Thoracic aorta (tissue), 2 donors: ENCODE measurements at places on chromosomes 12 and 14. TPM values are rescaled to one million over a fixed set of nuclear protein-coding genes. Genes with fewer than 3 reads are reported as not detected.

BCL7A gene
- 12.9 TPM for total RNA-seq

DNA sequence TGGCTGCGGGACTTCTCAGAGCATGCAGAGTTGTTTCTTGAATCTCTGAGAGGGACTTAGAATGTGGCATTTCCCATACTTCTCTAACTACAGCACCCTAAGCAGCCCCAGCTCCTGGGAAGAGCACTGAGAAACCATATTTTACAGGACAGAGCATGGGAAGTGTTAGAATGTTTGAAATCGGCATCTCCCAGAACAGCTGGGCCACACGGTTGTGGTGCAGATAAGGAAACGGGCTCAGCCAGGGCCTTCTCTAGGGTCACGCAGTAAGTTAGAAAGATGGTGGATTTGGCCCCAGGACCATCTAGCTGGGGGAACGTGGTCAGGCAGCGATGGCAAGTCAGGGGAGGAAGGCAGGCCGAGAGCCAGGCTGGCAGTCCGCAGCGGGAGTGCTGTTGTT, 10.5 kb upstream of the HHIPL1 start:
- no peaks in the 10 kb centered on the region for H3K4me1 ChIP-seq
- no peaks in the 10 kb centered on the region for H3K36me3 ChIP-seq
- H3K27ac ChIP-seq, result no peak overlapping the region
- H3K4me3 ChIP-seq, result no peak overlapping the region
- H3K27me3 ChIP-seq, result no peaks in the 10 kb centered on the region

- no peaks in the 10 kb centered on the region for H3K27me3 ChIP-seq
- H3K4me1 ChIP-seq, result peaks cover 15% of the 10 kb centered on the region
- H3K4me3 ChIP-seq, result no peak overlapping the region
Observed at GRCh38 chr12:96044017-96044942, 8.9 kb upstream of the LTA4H start.

DNA sequence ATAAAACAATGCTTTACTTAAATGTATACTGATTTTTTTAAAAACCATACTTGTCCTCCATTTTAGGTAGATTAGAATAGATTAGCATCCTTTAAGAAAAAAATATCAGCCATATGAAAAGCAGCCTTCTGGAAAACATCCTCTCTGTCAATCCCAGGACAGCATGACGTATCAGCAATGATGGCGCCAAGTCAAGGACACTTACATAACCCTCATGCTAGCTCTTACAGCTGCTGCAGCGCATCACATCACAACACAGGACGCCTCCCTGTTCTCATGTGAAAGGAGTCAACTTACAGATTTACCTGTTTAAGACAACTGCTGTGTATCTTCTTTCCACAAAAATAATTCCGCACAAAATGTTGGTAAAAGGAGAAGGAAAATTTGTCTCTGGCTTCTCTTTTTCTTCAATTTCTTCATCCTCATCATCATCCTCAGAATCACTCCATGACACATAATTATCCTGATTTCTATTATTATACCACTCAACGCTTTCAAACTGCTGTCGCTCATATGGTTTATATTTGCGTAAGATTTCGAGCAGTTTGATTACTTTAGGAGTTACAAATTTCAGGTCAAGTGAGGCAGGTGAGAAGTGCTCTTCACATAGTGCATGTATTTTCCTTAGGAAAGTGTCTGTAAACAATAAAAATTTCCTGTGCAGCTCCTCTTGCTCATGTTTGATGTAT, 33.3 kb downstream of the DICER1 start:
- H3K36me3 ChIP-seq, result peaks cover 20% of the 10 kb centered on the region
- no peaks in the 10 kb centered on the region for H3K27me3 ChIP-seq
- no peak overlapping the region for H3K4me3 ChIP-seq
- DNase-seq, result no peak
- H3K4me1 ChIP-seq, result no peaks in the 10 kb centered on the region

- H3K36me3 ChIP-seq, result no peaks in the 10 kb centered on the region
- H3K27ac ChIP-seq, result no peak overlapping the region
- DNase-seq, result no peak
- H3K4me3 ChIP-seq, result no peak overlapping the region
Observed at GRCh38 chr12:96571101-96571862, 81.9 kb downstream of the CFAP54 start.

- no peaks in the 10 kb centered on the region for H3K36me3 ChIP-seq
- H3K27ac ChIP-seq, result no peak overlapping the region
- no peaks in the 10 kb centered on the region for H3K4me1 ChIP-seq
- DNase-seq, result no peak
- H3K4me3 ChIP-seq, result no peak overlapping the region
- no peaks in the 10 kb centered on the region for H3K27me3 ChIP-seq
Observed at GRCh38 chr14:49019467-49020115, 566.6 kb downstream of the RPS29 start.

TCL1A gene
- not detected for total RNA-seq

- H3K36me3 ChIP-seq, result no peaks in the 10 kb centered on the region
- H3K4me3 ChIP-seq, result no peak overlapping the region
- H3K27ac ChIP-seq, result no peak overlapping the region
- no peaks in the 10 kb centered on the region for H3K4me1 ChIP-seq
- no peak for DNase-seq
Observed at GRCh38 chr14:50353126-50353525, 41.0 kb downstream of the DMAC2L start.

DHRS2 gene
- total RNA-seq, result not detected

- H3K27me3 ChIP-seq, result no peaks in the 10 kb centered on the region
- H3K27ac ChIP-seq, result no peak overlapping the region
- no peaks in the 10 kb centered on the region for H3K4me1 ChIP-seq
- no peaks in the 10 kb centered on the region for H3K36me3 ChIP-seq
- DNase-seq, result no peak
Observed at GRCh38 chr12:23525450-23526072, 423.9 kb downstream of the SOX5 start.

ALG10 gene
- 5.1 TPM for total RNA-seq

DNA sequence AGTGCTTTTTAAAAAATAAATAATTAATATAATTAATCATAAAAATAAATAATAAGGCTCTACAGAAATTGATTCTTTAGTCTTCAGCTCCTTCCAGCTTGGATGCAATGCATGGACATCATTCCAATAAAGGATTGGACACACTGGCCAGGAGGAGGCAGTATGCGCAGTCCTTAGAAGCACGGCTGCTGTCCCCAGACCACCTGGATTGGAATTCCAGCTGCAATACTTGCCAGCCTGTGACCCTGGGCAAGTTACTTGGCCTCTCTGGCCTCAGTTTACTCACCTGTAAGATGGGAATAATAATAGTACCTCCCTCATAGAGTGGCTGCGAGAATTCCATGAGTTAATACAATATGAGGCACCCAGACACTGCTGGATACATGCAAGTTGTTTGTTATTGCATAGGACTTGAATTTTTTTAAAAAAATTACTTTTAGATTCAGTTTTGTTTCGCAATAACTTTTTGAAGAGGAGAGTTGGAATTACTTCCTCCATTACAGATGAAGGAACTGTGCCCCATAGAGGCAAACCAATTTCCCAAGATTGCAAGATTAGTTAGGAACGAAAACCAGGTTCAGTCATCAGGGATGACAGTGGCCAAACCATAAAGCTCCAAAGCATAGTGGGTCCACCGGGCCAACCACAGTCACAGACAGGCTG, 12.2 kb downstream of the RPH3A start:
- DNase-seq, result no peak
- no peaks in the 10 kb centered on the region for H3K27me3 ChIP-seq
- H3K36me3 ChIP-seq, result no peaks in the 10 kb centered on the region
- H3K27ac ChIP-seq, result no peak overlapping the region
- H3K4me3 ChIP-seq, result no peak overlapping the region

DNA sequence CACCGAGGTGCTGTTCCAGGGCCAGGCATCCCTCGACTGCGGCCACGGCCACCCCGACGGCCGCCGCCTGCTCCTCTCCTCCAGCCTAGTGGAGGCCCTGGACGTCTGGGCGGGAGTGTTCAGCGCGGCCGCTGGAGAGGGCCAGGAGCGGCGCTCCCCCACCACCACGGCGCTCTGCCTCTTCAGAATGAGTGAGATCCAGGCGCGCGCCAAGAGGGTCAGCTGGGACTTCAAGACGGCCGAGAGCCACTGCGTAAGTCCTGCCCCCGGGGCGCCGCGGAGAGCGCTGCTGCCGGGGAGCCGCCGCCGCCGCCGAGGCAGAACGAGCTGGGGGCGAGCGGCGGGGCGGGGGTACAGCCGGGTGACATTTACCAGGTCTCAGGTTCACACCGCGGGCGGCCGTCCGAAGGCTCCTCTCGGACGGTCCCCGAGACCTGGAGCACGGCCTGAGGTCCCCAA, 1.4 kb downstream of the PLXNC1 start:
- no peaks in the 10 kb centered on the region for H3K36me3 ChIP-seq
- no peaks in the 10 kb centered on the region for H3K27me3 ChIP-seq
- no peak overlapping the region for H3K27ac ChIP-seq
- no peak for DNase-seq

- no peak overlapping the region for H3K27ac ChIP-seq
- no peak for DNase-seq
- no peak overlapping the region for H3K4me3 ChIP-seq
- H3K4me1 ChIP-seq, result peaks cover 8% of the 10 kb centered on the region
Observed at GRCh38 chr14:75655235-75655634, 5.4 kb downstream of the ERG28 start.

GRCh38 chr12:110355073-110355472, 48.4 kb downstream of the ANAPC7 start:
- H3K27me3 ChIP-seq, result no peaks in the 10 kb centered on the region
- H3K27ac ChIP-seq, result peak overlapping the region; percentile 11
- H3K4me3 ChIP-seq, result no peak overlapping the region
- H3K36me3 ChIP-seq, result peaks cover 11% of the 10 kb centered on the region
- no peak for DNase-seq

DNA sequence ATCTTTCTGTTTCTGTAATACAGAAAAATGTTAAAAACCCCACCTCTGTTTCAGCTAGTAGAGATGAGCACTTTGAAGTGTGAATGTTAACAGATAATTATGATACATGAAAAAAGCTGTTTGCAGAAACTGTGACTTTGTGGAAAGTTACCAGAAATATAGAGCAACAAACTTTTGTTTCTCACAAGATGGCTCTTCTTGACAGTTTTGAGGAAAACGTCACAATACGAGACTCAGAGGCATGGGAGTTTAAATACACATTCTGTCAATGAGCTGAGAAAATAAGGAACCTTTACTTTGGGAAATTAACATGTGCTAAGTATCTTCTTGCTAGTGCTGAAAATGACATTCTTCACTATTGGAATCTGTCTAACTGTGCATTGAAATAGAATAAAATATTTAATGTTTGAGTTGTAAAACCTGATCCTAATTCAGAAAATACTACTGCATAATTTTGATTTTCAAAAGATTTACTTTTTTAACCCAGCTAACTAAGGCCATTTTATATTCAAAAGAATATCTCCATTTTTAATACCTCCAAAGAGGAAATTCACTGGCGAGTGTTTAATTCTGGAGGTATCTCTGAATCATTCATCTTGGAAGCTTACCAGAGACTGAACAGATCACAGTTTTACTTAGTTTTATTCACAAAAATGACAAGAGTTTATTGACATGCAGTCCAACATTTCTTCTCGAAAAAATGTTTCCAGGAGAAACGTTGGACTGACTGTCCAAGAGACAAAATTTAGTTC, 308.9 kb upstream of the LRFN5 start:
- H3K27me3 ChIP-seq, result no peaks in the 10 kb centered on the region
- H3K4me1 ChIP-seq, result no peaks in the 10 kb centered on the region
- no peak overlapping the region for H3K27ac ChIP-seq
- H3K36me3 ChIP-seq, result no peaks in the 10 kb centered on the region
- no peak for DNase-seq
- H3K4me3 ChIP-seq, result no peak overlapping the region

- H3K36me3 ChIP-seq, result no peaks in the 10 kb centered on the region
- H3K27ac ChIP-seq, result no peak overlapping the region
- H3K4me1 ChIP-seq, result peaks cover 9% of the 10 kb centered on the region
Observed at GRCh38 chr12:108629151-108629550, 4.5 kb downstream of the SELPLG start.

DNA sequence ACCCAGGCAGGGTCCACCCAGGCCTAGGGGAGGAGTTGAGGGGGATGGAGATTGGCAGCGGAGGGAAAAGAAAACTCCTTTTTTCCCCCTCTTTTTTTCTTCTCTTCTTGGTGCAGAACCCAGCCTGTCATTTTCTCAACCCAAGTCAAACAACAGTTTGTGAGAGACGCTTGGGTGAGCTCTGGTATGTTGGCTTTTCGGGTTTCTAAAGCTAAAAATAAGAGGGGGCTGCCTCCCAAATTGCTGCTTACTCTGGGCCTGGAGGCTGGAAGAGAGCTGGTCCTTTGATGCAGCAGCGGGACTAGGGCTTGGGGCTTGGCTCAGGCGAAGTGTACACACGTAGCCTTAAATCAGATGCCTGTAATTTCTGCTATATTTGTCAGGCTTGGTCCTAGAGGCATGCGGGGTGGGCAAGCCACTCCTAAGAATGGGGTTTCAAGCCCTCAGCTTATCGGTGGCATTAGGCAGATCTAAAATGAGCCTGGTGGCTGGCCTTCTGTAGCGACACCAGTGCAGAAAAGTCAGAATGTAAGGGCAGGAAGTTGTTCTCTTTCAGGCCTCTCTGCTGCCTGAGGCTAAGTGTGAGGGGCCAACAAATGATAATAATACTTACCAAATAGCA, 816 bp upstream of the SLC8A3 start:
- H3K27me3 ChIP-seq, result no peaks in the 10 kb centered on the region
- peak overlapping the region; percentile 63 for H3K4me3 ChIP-seq
- no peaks in the 10 kb centered on the region for H3K36me3 ChIP-seq
- H3K27ac ChIP-seq, result no peak overlapping the region
- peaks cover 14% of the 10 kb centered on the region for H3K4me1 ChIP-seq
- DNase-seq, result no peak

DNA sequence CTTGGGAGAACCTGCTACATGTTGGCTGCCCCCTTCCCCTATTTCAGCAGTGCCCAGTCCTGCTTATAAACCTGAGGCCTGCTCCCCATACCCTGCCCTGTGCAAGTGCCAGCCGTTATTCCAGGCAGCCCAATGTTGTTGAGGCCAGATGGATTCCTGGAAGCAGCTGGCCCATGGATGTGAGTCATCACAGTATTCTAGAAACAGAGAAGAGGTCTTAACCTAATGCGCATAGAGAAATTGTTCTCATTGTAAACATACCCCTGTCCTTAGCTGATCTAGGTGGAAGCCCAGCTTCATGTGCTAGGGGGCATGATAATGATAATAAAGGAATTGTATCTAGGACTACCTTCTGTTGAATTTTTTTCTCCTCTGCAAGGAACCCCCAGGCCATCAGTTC, 69.7 kb downstream of the TSPAN11 start:
- H3K36me3 ChIP-seq, result no peaks in the 10 kb centered on the region
- no peaks in the 10 kb centered on the region for H3K4me1 ChIP-seq
- no peak overlapping the region for H3K27ac ChIP-seq

DNA sequence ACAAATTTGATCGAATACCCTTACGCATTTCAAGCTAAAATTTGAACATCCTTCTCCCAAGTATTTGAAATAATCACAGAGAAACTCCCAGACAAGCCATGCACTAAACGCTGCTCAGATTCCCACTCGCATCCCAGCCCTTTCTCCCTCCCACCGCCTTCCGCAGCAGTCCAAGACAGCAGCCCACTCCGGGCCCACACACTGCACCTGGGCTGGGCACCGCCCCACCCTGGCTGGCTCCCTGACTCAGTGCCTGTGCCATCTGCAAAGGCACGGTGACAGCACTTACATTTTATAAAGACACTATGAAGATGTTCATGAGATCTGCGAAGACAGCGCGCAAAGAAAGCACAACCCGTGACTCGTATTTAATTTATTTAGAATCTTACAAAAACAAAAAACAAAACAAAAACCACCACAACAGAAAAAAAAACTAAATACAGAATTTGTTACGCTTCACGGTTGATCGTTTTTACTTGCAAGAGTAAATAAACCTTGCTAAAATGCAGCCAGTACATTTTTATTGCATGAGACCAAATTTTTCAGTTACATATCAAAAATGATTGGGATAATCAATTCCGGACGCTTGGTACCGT, 17.2 kb upstream of the CDK2AP1 start:
- H3K4me1 ChIP-seq, result no peaks in the 10 kb centered on the region
- no peak overlapping the region for H3K27ac ChIP-seq
- H3K4me3 ChIP-seq, result no peak overlapping the region
- H3K27me3 ChIP-seq, result no peaks in the 10 kb centered on the region
- H3K36me3 ChIP-seq, result peaks cover 17% of the 10 kb centered on the region
- no peak for DNase-seq
